GM23248 (cell line): ENCODE measurements at places on chromosomes 6 and 20. TPM values are rescaled to one million over a fixed set of nuclear protein-coding genes. Genes with fewer than 3 reads are reported as not detected.

TFAP2D gene
- total RNA-seq: not detected in 2 replicates

BANF2 gene
- total RNA-seq: not detected in 2 replicates

SIM1 gene
- 1.6 and 4.9 TPM in 2 replicates for total RNA-seq

CDH4 gene
- 3.9 and 4.4 TPM in 2 replicates for total RNA-seq

SNAP91 gene
- not detected in 2 replicates for total RNA-seq

NHLRC1 gene
- 2.5 and 3.2 TPM in 2 replicates for total RNA-seq

BPI gene
- not detected in 2 replicates for total RNA-seq

CST9L gene
- total RNA-seq: not detected in 2 replicates

PMEPA1 gene
- 6.1 and 6.6 TPM in 2 replicates for total RNA-seq

MYCT1 gene
- under 0.01 and 0.11 TPM in 2 replicates for total RNA-seq

LY6G5B gene
- total RNA-seq: 2.7 and 7.5 TPM in 2 replicates

CCDC170 gene
- 0.11 TPM in 1 of 2 replicates, not detected in the other for total RNA-seq

CLIC1 gene
- total RNA-seq: 447 and 576 TPM in 2 replicates

RPP21 gene
- 40.2 and 45.8 TPM in 2 replicates for total RNA-seq

PGC gene
- total RNA-seq: not detected in 2 replicates

OGFRL1 gene
- total RNA-seq: 19.9 and 22.5 TPM in 2 replicates
